B cell (primary cell): ENCODE measurements at places on chromosomes 7 and 10.

DNA sequence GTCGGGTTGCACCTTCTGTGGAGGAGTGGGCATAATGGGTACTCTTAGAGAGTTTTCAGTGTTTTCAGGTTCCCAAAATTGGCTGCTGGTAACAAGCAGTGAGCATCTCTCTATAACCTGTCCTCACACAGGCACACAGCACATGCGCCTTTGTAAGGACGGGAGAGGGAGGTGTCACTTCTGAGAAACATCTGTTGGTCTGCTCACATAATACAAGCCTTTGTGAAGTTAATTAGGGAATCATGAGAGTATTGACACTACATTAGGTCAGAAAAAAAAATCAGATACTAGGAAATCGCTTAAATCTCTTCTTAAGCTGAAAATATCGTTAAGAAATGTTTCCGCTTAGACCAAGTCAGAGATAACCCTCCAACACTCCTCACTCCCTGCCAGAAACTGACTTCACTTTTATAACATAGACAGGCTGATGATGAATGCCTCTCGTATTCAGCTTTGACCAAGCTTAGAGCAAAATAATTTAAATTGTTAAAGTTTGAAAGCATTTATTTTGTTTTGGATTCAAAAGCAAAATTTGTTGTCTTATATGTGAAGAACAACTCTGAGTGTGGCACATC is 769.7 kb downstream of the TNS3 start:
- DNase-seq, result no peak

DNA sequence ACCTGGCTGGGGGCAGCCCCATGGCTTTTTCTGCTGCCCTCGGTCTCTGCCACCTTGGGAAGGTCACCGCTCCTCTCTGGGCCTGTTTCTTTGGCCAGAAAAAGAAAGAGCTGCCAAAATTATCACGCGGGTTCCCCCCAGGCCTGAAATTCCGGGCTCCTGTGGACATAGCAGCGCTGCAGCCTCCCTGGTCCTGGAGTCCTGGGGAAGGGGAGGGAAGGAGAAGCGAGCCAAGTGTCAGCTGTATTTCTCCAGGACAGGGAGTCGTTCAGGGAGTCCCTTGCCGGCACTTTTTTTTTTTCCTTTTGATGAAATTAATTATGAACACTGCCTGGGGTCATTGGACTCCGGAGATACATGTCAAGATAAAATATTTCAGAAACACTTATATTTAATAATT is 152.3 kb upstream of the GPR26 start:
- DNase-seq, result no peak

GRCh38 chr7:27142580-27143022 is 880 bp downstream of the HOXA5 start:
- DNase-seq, result no peak

DNA sequence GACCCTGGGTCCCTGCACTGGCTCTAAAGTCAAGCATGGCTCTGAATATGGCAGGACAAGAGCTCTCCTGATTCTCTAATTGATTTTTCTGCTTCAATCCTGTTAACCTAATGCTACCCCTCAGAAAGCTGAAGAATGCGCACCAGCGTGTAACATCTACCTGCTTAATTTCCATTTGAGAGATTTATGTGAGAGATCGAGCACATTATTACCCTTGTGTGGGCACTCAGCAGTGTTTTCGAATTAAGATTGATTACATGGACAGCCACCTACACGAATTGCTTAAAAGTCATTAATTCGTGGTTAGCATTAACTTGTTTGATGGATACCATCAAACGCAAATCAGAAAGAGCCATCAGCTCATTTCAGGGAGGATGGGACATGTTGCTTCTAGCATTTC is 88.7 kb upstream of the PLPP4 start:
- no peak for DNase-seq

DNA sequence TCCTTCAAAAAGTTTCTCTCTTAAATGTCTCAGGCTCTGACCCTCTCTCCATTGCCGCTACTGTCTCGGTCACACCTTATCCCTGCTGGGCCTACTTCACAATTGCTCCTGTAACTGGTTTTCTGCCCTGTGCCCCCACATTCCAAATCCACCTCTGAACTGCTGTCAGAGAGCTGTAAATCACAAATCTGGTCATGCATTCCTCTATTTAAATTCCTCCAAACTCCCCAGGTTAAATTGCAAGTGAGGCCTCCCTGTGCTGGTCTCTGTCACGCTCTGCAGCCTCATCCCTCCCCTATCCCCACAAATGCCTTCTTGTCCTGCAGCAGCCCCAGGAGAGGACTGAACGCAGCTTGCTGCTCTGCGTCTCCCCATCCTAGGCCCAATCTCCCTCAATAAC is 40.4 kb upstream of the CDCA7L start:
- DNase-seq, result no peak

DNA sequence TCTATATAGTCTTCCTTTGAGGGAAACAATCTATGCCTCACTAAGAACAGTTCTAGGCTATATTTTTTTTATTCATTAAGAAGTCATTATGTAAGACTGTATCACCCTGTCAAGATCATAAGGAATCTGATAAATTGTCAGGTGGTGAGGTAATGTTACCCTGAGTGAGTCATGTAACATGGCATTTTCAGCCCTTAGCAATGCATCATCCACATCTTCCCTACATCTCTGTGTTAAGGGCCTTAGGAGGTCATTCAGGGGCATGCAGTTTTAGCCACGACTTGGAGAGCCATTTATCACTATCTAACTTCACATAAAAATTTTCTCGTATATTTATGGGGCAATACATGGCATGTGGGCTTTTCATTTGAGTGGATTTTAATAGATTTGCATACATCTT is 924.5 kb upstream of the MBL2 start:
- no peak for DNase-seq

DNA sequence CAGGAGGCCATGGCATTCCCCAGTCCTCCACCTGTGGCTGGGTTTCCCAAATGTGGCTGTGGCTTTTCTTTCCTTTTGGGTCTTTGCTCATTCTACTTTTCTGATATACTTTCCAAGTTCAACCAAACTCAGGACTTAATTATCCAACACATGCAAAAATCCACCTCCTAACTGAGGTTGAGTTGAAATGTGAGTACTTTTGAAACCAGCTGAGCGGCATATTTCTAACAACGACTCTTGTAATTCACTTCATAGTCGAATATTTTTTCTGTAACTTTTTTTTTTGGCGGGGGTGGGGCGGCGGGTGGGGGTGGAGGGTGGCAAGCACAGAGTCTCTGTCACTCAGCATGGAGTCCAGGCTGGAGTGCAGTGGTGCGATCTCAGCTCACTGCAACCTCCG is 165.2 kb upstream of the PITRM1 start:
- no peak for DNase-seq

DNA sequence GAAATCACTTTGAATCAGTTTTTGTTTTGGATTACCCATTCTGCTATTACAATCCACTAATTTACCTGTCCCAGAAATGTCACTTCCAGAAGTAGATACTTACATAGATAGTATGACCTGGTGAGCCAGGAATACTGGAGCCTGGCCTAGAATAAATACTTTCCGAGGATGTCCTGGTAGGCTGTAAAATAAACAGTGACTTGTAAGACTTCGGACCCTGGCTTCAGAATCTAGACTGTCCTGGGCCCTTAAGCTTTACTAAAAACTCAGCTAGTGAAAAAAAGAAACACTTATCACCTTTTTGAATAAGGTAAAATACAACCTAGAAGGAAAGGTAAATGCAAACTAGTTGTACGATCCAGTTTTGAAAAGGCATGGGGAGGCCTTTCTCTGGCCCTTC is 69.5 kb upstream of the AFAP1L2 start:
- DNase-seq, result no peak

DNA sequence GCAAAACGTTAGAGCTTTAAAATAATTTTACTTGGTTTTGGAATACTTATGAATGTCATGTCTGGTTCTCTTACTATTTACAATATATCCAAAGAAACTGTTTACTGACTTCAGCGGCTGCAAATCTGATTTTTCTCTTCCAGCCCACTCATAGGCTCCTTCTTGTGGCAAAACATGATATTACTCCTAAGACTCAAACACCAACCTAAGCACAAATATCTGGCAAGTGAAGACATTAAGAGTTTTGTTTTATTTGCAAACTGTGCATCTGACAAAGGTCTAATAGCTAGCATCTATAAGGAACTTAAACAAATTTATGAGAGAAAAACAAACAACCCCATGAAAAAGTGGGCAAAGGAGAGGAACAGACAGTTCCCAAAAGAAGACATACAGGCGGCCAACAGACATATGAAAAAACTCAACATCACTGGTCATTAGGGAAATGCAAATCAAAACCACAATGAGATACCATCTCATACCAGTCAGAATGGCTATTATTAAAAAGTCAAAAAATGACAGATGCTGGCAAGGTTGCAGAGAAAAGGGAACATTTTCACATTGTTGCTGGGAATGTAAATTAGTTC is 20.3 kb upstream of the GJC3 start:
- DNase-seq, result no peak

DNA sequence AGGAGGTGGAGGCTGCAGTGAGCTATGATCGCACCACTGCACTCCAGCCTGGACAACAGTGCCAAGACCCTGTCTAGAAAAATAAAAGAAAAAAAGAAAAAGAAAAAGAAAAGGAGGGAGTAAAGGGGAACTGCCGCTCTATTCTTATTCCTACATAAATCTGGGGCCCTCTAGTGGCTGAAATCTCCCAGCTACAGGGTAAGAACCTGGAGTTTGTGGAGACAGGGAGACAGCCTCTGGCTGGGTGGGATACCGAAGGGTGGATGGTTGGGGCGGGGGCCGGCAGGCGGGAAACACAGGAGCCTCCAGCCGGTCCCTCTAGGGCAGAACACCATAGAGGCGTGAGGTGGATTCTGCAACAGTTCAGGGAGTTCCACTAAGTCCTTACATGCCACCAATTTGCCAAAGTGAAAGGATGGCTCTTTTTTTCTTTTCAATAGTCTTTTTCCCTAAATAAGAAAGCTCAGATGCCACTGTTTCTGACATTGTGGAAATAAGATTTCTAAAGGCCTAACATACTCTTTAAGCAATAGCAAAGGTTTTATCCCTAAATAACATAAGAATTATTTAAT is 117.3 kb downstream of the SVIL start:
- no peak for DNase-seq

DNA sequence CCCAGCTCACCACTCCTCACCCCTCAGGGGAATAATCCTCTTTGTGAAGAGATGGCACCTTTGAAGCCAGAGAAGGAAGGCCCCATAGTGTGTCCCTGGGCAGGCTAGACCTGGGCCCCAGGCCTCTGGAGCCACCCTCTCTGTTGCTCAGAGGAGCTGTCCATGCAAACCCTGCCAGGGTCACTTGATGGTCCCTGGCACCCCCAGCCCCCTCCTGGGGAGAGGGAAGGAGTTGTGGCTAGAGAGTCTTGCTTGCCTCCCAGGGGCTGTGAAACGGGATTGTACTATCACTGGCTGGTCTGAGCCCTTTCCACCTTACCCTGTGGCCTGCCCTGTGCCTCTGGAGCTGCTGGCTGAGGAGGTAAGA is 5.8 kb downstream of the GHRHR start:
- DNase-seq, result peak; percentile 0

- no peak for DNase-seq
These were observed 69.9 kb downstream of the INPP5A start for GRCh38 chr10:132607491-132607890.

DNA sequence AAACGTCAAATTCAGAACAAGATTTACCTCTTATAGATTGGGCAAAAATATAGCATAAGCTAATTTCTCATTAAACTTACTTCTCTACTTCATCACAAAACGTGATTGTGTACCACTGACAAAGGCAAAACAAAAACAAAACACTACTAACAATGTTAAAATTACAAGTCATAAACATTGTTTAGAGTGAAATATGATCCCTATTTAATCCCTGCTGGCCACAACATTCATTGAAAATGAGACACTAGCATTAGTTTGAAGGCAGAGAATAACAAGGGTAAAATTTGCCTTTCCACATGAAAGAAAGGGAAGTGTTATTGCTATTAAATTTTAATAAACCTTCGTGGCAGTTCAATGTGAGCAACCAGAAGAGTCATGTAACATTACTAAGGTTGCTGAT is 45.0 kb downstream of the SEMA3A start:
- no peak for DNase-seq

DNA sequence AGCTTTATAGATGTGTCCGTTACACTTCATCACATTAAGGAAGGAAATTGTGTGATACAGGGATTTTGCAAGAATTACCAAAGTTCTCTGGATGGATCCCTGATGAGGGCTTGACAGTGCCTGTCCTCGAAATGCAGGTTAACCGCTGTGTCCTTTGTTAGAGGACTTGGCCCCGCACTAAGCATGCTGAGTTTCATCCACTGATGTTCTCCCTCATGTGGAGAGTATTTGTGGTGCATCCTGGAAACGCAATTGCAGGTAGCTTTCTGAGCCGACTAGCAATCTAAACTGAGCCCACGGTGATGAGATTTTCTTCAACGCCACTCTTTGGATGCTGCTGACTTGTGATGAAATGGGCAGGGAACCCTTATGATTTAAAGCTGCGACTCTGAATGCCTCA is 71.9 kb upstream of the STK17A start:
- no peak for DNase-seq

DNA sequence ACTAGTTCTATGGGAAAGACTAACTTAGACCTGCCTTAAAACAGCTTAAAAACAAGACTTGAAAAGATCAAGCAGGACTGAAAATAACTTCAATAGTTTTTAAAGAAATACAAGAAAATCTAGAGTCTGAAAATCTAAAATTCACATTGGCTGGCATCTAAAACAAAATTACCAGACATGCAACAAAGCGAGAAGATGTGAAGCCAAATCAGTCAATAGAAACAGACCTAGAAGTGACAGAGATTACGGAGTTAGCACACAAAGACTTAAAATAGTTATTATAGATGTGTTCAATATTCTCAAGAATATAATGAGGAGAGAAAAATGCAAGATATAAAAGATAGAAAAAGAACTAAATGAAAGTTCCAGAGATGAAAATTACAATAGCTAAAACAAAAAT is 78.3 kb upstream of the DIP2C start:
- no peak for DNase-seq

DNA sequence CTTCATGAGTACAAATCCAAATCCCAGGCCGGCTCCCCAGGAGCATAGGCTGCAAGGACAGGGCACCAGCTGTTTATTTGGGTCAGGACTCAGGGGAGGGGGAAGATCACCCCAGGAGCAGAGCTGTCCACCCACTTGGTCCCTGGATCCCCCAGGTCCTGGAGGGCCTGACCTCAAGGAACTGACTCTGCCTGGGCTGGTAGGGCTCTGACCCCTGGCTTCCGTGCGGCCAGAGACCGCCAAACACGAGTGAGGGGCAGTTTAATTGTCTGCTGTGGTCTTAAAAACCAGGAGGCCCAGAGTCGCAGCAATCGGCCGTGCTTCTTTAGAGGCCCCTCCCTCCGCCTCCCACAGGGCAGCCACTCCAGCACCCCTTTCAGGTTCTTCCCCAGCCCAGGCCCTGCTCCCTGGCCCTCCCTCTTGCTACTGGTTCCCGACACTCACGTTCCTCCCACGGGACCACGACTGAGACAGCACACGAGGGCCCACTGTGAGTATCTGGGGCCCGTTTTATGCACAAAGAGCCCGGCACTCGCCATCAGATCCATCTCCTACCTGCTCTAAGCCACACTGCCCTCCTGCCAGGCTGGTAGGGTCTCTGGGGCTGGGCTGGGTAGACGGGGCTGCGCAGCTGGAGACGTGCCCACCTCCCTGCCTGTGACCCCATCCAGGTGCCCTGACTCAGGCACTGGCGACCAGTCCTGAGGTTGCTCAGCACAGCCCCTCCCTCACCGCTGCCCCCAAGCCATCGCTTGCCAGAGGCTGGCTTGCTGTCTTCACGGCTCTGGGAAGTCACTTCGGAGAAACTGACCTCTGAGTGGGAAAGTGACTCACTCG is 30.0 kb upstream of the CFAP46 start:
- DNase-seq, result no peak
